Stimulated activated naive CD4-positive, alpha-beta T cell (primary cell): ENCODE measurements at places on chromosomes 3 and 15.
A peak's percentile ranks its signal among the peaks of the same experiment; 100 is the strongest.

DNA sequence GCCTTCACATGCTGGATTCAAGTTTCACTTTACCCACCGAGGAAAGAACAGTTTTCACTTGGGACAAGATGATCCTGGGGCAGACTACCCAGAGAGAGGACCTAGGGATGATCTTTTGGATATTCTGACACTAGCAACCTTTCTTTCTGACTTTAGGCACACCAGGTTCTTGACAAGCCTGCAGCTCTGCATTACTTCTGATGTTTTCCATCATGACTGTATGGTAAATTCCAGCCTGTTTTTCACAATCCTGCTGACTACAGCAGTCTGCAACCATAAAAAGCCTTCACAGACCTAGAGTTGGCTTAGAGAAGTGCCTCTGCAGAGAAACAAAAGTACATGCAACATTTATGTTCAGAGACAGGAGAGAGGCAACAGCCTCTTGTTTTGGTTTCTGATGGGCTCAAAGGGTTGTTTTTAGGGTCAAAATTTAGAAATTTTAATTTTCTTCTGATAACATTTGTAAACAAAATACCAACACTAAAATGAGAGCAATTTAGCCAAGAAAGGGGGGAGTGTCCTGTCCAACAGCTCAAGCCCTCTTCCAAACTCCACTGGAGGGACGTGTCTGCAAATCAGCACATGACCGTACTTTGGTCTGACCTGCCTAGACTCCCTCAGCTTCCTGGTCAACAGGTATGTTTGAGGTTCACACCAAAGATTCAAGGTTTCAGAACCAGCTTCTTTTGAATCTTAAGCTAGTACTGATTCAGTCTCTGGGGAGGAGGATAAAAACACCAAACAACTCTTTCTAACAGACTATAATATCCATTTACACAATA is 799 bp downstream of the ABI3BP start:
- DNase-seq: no peak

DNA sequence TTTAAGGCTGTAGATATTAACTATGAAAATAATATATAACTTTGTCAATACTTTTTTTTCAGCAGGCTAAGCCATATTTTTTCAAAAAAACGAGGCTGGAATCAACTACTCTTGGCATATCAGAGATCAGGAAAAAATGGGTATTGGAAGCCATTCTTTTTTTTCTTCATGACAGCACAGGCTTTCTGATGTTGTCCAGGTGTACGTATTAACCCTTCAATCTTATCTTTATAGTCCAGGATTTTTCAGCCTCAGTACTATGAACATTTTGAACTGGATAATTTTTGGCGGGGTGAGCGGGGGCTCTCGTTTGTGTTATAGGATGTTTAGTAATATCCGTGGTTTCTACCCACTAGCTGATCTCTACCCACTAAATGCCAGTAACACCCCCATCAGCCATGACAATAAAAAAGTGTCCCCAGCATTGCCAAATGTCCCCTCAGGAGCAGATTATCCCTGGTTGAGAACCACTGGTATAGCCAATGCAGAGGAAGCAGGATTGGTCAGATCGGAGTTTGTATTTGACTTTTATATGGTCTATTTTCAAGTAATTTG is 52.0 kb downstream of the PLCL2 start:
- DNase-seq: no peak

- DNase-seq: peak; percentile 49
These were observed 136.5 kb downstream of the ZNF609 start for GRCh38 chr15:64596701-64597476.

DNA sequence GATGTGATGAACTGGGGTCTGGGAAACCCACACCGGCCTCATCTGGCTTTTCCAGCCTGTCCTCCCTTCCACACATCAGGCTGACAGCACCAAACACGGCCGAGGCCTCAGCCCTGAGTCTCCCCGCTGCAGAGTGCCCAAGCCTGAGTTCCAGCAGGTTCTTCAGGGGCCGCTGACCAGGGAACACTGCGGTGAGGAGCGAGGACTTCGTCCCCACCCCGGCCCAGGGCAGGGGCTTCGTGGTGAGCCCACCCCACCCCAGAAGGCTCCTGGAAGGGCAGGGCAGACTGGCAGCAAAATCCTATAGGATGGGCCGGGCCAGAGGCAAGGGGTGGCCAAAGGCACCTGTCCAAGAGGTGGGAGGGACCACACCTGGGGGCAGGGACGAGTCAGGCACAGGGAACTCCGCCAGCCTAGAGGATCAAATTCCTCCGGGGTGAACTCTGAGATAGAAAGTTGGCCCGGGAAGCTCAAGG is at the start of gene SLC51A:
Gene SLC51A, plus strand, starts transcription at position 446 of the 476 bp plus-strand sequence. CDS start 179 bp downstream, outside the sequence.
- DNase-seq: no peak

DNA sequence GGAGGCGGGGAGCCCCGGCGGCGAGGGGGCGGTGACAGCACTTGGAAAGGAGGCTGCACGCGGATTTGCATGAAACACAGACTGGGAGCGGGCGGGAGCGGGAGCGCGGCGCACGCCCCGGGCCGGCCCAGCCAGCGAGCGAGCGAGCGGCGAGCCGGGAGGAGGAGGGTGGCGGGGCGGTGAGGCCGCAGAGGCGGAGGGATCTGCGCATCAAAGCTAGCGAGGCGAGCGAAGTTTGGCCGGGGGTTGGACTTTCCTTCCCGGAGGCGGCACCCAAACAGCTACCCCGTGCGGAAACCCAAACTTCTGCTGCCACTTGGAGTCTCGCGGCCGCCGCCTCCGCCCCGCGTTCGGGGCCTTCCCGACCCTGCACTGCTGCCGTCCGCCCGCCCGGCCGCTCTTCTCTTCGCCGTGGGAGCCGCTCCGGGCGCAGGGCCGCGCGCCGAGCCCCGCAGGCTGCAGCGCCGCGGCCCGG is at the start of gene SMAD3:
Gene SMAD3, plus strand, starts transcription at position 72 of the 475 bp plus-strand sequence. CDS start 553 bp downstream, outside the sequence.
- DNase-seq: peak; percentile 64

DNA sequence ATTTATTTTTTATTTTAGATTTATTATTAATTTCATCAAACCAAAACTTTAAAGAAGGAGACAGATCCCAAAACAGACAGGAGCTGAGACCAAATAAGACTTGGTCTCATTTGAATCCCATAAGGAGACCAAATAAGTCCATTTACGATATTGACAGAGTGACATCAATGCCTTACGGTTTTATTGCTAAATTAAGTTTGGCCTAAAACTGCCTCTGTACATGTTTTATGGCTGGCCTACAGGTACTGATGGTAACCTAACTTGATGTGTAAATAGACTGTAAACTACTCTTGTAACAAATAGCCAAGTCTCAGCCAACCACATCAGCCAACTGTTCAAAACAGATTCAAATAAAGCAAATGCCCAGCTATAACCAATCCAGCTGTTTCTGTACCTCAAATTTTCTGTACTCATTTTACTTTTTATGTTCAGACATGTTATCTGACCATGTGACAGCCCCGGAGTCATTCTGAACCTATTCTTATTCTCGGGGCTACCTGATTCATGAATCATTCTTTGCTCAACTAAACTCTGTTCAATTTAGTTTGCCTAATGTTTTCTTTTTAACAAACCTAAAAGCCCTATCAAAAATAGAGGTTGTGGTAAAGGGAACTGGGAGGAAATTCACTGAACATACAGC is 89.4 kb upstream of the CDAN1 start:
- no peak for DNase-seq

- no peak for DNase-seq
These were observed 5.5 kb downstream of the CCR4 start for GRCh38 chr3:32956750-32957570.
